CD4-positive, alpha-beta T cell (primary cell): ENCODE measurements at places on chromosomes 6 and 20.

DNA sequence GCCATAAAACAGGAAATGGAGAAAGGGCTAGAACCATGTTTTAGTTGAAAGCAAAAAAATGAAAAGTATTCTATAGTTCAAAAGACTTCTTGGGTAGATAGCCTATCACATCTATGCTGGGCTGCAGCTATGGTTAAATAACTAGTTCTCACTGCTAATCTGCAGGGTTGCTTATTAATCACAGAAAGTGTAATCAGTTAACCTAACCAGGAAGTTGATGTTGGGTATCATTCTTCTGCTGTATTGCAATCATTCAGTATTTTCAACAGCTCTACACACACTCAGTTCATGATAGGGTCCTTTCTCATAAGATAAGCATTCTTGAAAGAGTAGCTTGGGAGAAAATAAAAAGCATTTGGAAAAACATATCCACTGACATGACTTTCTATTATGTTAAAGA, 135.2 kb upstream of the TCF21 start:
- no peak for DNase-seq

DNA sequence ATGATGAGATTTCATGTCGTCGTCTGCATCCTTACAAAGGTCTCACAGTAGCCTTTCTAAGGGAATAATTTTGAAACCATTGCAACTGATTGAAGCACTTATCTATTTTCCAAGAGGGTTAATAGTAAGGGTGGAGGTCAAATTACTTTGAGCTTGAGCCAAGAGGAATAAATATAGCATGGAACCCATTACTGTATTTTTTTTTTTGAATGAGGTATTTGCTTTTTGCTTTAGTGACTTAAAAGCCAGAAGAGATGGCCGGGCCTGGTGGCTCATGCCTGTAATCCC, 78.3 kb downstream of the SCAND1 start:
- no peak for DNase-seq

- no peak for DNase-seq
These were observed 25.2 kb downstream of the MED23 start for GRCh38 chr6:131602781-131603312.

- no peak for DNase-seq
These were observed 22.8 kb downstream of the KIF13A start for GRCh38 chr6:17964633-17965032.

DNA sequence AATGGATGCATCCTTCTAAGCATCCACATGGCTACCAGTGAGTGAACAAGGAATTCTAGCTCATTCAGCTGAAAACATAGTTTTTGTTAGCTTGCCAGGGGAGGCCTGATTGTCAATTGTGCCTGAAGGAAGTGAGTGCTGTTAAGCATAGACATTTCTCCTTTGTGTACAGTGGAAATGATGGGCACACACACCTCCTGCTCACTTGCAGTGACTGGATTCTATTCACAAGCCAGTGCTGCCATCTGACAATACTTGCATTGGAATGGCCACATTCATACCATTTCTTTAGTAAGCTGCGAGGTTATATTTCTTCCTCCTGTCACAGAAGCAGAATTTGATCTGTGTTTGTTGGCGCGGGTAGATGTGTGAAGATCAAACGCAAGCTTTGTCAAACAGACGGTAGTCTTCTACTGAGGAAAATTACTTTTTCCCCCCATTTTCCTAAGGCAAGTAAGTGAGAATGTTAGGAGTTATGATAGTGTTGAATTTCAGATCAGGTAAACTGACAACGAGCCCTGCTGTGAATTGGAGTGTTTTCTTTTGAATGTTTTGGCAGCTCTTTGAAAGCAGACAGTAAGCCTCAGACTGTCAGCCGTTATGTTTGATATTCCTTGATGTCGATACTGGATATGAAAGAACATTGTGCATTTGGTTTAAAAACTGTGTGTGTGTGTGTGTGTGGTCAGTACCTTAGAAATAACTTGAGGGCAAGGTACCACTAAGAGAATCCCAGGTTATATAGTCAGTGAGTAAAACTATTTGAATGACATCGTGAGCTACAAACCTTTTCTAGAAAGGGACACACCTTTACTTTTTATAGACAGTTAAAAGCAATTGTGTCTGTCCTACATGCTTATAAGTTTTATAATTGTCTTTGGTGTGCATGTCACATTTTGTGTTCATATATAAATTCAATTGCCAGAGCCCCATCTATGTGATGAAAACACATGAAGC, 84.2 kb upstream of the BMP2 start:
- DNase-seq = no peak

DNA sequence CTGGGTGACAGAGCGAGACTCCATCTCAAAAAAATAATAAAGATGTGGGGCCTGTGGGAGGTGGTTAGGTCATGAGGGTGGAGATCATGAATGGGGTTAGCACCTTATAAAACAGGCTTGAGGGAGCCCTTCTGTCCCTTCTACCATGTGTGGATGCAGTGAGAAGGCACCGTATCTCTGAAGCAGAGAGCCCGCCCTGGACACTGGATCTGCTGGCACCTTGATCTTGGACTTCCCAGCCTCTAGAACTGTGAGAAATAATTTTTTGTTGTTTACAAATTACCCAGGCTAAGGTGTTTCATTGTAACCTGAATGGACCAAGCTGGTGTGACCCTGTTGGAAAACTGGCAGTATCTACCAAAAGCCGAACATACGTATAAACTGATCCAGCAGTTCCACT, 15.7 kb upstream of the PANK2 start:
- no peak for DNase-seq

DNA sequence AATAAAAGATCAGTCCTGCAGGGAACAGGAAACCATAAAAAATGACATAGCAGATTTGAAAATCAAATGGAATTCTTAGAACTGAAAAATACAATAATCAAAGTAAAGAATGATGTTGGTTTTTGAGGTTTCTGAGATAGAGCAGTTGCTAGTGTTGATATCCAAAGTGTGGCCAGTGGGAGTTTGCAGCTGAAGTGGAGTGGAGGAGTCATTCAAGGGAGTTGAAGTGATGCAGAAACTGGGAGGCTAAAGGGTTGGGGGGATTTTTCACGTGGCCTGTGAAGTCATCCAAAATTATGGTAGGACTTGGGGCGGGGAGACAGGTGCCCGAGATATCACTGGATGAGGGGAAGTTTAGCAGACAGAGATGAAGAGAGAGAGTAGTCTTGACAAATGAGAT, 123.6 kb downstream of the CDC5L start:
- DNase-seq = no peak

- no peak for DNase-seq
These were observed 149.9 kb downstream of the GPX5 start for GRCh38 chr6:28675600-28675999.

DNA sequence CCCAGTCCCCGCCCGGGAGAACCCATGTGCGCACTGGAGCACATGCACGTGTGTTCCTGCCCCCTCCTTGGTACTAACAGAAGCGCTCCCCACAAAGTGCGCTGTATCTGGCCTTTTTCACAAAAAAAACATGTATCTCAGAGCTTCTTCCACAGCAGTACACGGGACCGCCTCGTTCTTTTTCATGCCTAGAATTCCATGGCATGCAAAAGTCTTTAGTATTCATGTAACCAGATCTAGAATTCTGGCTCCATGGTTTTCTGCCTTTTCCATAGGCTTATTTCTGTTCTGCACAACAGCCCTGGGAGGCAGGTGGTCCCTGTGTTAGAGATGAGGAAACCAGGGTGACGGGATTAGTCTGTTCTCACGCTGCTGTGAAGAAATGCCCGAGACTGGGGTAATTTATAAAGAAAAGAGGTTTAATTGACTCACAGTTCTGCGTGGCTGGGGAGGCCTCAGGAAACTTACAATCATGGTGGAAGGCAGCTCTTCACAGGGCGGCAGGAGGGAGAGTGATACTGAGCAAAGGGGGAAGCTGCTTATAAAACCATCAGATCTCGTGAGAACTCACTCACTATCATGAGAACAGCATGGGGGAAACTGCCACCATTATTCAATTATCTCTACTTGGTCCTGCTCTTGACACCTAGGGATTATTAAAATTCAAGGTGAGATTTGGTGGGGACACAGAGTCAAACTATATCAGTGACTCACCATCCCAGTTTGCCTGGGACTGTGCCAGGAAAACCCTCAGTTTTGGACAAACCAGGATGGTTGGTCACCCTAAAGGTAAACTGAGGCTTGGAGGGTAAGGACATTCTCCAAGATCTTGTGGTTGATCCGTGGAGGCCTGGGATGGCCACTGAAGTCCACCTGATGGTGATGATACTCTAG, 41.0 kb downstream of the C20orf203 start:
- DNase-seq = no peak

DNA sequence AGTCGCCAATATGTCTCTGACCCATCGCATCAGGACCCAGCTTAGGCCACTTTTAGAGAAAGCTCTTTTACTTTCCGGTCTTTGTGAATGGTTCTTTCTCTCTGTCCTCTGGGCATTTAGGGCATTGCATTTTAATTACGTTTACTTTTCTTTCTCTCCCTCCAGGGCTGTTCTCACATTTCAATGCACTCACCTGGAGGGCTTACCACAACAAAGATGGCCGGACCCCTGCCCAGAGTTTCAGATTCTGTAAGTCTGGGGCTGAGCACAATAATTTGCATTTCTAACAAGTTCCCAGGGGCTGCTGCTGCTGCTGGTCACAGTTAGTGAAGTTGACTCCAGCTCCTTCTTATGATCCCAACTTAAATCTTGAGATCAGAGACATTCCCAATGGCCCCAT, 3.0 kb downstream of the ANKRD66 start:
- no peak for DNase-seq

DNA sequence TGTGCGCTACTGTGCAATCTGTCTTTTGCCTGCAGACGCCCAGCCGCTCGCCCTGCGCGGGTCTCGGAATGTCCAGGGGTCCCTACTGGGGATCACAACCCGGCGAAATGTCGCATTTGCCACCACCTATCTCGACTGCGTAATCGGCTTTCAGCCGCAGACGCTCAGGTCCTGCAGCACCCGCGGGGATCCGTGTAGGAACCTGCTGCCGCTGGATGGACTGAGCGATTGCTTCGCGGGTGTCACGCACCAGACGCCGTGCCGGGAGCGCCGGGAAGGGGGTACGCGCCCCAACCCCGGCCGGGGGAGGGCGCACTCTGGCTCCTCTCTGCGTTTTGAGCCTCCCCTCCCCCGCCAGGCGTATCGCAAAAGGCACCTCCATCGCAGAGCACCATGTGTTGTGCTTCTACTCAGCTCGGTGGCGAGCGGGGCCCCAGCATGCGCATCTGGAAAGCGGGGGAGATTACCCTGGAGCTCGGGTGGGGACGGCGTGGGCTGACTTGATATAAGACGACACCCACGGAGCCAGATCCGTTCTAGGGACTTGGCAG, 747 bp upstream of the PTPRA start:
- DNase-seq = peak; percentile 90

DNA sequence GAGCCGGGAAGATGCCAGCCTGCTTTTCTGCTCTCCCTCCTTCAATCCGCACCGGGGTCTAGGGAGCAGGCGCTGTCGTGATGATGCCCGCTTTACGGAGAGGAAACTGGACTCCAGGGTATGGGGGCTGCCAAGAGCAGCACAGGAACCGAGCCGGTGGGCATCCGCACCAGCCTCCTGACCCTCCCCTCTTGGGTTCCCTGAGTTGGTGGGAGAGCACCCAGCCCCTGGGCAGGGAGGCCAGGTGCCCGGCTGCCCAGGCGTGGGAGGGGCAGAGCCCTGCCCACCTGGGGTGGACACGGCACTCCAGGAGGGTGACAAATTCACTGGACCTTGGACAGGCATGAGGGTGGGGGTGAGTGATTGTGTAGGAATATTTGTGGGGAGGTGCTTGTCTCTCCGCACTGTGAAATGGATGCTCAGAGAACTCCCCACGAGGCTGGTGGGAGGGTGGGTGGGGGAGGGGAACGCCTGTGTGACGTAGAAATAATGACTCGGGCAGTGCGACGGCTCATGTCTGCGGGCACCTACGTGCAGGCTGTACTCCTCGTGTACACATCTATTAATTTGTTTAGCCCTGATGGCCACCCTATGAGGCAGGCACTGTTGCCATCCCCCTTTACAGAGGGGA, 173.4 kb downstream of the BMP7 start:
- DNase-seq = no peak

- DNase-seq = no peak
These were observed 232.2 kb upstream of the FLRT3 start for GRCh38 chr20:14569641-14570040.

DNA sequence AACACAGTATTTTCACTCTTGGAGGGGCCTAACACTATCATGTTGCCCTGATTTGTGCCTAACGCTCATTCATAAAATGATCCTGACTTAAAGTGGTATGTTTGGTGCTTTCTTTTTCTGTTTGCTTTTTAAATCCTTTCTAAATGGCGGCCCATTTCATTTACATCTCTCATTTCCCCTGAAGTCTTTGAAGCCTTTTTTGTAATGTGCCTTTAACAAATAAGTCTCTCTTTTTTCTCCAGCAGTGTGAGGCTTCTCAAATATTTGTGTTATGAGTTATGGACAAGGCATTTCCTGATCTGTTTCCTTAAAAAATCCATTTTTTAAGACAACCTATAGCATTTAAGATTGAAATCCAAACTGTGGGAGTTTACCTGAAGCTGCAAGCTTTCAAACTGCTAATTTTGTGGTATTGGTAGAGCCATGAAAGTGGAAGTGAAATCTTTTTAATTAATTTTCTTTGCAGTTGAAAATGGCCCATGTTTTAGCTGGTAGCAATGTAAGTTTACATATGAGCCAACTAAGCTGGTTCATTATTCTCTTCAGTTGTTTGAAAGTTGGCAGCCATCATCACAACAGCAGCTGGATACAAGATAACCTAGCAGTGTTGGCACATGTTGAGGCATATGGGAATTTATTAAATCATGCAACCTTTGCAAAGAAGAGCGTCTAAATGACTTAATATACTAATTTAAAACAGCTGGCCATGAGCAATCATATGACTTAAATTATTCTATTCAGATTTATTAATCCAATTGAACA, 469.7 kb downstream of the CDKAL1 start:
- DNase-seq = no peak

- DNase-seq = peak; percentile 71
These were observed 16.1 kb downstream of the BPIFB1 start for GRCh38 chr20:33299111-33299603.

DNA sequence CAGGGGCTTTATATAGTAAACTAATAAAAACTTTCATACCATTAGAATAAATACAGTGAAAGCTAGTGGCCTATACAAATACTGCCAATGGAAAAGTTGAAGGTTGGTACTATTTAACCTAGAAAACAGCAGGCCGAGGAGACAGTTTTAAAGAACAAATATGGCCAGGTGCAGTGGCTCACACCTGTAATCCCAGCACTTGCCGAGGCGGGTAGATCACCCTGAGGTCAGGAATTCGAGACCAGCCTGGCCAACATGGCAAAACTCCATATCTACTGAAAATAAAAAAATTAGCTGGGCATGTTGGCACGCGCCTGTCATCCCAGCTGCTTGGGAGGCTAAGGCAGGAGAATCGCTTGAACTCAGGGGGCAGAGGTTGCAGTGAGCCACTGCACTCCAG, 24.8 kb downstream of the GLYATL3 start:
- no peak for DNase-seq

GRCh38 chr6:170143401-170144150, 147.3 kb downstream of the DLL1 start:
- no peak for DNase-seq

GRCh38 chr6:36657271-36657670, 21.2 kb upstream of the CDKN1A start:
- DNase-seq = no peak

- no peak for DNase-seq
These were observed 59.9 kb upstream of the SOX4 start for GRCh38 chr6:21533678-21534077.
